CD4-positive, alpha-beta memory T cell (primary cell): ENCODE measurements at places on chromosomes 11 and 22.

DNA sequence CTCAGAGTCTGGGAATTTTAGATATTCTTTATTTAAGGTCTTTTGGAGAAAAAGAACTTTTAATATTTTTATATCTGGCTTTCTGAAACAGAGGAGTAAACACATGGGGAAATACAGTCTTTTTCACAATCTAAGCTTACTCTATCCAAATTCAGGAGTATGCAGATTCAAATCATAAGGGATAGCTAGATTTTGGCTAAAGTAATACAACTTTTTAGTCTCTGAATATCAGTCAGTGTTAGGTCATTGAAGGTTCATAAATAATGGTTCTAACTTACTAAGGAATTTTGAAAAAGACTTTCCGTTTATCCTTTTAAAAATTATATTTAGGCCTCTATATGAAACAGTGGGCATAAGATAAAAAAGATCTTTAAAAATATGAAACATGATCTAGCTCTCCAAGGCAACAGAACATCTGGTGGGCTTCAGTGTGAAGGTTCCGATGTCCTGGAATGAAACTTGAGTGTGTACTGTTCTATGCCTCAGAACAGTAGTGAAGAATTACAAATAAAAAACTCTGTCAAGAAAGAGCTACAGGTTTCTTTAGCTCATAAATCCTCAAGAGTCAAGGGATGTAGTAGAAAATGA lies 165.2 kb upstream of the PDGFD start:
- no peaks in the 10 kb centered on the region for H3K36me3 ChIP-seq
- DNase-seq: no peak
- no peak overlapping the region for H3K27ac ChIP-seq
- H3K27me3 ChIP-seq: no peaks in the 10 kb centered on the region
- no peak overlapping the region for H3K4me3 ChIP-seq
- no peaks in the 10 kb centered on the region for H3K4me1 ChIP-seq

DNA sequence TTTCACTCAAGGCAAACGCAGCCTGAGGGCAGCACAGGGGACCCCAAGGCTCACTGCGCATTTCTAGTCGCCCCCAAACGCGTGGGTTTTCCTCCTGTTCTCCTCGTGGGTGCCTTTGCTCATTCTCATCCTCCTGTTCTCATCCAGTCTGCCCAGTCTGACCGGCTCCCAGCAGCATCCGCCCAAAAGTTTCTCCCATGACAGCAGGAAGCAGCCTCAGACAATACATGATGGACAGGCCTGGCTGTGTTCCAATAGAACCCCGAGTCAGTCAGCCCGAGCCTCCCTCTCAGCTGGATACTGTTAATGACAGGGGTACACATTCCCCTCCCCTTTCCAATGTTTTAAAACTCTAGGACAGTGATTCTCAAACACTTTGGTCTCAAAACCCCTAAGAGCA lies 22.5 kb upstream of the KRTAP5-7 start:
- no peak for DNase-seq
- no peaks in the 10 kb centered on the region for H3K27me3 ChIP-seq
- H3K4me1 ChIP-seq: no peaks in the 10 kb centered on the region
- no peak overlapping the region for H3K27ac ChIP-seq
- no peak overlapping the region for H3K4me3 ChIP-seq
- H3K36me3 ChIP-seq: peaks cover 33% of the 10 kb centered on the region

GRCh38 chr22:25449781-25450317 lies 114.6 kb upstream of the GRK3 start:
- no peak overlapping the region for H3K4me3 ChIP-seq
- no peak for DNase-seq

GRCh38 chr11:35594680-35595079 lies 23.6 kb upstream of the FJX1 start:
- no peak overlapping the region for H3K27ac ChIP-seq
- no peaks in the 10 kb centered on the region for H3K27me3 ChIP-seq
- no peak overlapping the region for H3K4me3 ChIP-seq
- no peaks in the 10 kb centered on the region for H3K36me3 ChIP-seq
- no peak for DNase-seq

- H3K27me3 ChIP-seq: no peaks in the 10 kb centered on the region
- peaks cover 2% of the 10 kb centered on the region for H3K36me3 ChIP-seq
- no peak overlapping the region for H3K4me3 ChIP-seq
- no peaks in the 10 kb centered on the region for H3K4me1 ChIP-seq
- H3K27ac ChIP-seq: no peak overlapping the region
Measured at GRCh38 chr22:49768951-49769690, 58.6 kb downstream of the BRD1 start.

DNA sequence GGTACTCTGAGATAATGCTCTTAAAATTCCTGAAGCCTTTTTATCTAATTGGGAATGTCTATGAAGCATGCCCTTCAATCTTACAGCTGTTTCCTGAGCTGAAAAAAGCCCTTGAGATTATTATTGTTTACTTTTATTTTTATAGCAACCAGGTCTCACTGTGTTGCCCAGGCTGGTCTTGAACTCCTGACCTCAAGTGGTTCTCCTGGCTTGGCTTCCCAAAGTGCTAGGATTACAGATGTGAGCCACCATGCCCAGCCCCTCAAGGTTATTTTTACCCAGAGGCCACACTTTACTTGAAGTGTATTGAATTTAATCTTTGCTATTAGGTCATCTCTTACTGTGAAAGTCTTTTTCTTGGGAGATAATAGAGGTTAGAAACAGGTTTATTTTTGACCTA lies 7.0 kb upstream of the SWAP70 start:
- no peak overlapping the region for H3K4me3 ChIP-seq
- H3K27ac ChIP-seq: no peak overlapping the region
- H3K36me3 ChIP-seq: no peaks in the 10 kb centered on the region
- H3K27me3 ChIP-seq: no peaks in the 10 kb centered on the region
- no peaks in the 10 kb centered on the region for H3K4me1 ChIP-seq
- DNase-seq: no peak

DNA sequence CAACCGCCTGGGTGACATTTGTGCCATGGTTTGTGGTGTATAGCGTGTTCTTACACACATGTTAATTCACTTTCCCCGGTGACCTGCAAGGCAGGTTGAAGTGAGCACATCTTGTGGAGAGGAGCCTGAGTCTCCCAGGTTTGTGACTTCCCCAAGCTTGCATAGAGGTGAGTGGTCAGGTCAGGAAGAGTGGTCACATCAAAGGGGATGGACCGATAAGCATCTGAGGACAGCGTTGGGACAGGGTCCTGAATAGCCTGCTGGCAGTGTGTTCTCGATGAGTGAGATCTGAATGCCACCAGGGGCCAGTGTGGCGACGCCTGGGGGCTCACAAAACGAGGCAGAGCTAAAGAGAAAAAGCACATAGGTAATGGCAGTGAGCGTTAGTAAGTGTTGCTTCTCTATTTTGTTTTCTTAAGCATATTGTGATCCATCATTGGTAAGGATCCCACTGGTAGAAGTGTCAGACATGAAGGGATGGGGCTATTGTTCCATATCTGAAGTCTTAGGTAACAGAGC lies 154.6 kb downstream of the GRIK4 start:
- no peak for DNase-seq
- no peak overlapping the region for H3K4me3 ChIP-seq
- no peak overlapping the region for H3K27ac ChIP-seq
- H3K27me3 ChIP-seq: no peaks in the 10 kb centered on the region
- no peaks in the 10 kb centered on the region for H3K36me3 ChIP-seq
- no peaks in the 10 kb centered on the region for H3K4me1 ChIP-seq
